ENCODE measurements at places on chromosomes 4 and X. TPM values are rescaled to one million over a fixed set of nuclear protein-coding genes. Genes with fewer than 3 reads are reported as not detected.

GRCh38 chr4:40283968-40284367, 51.2 kb upstream of the CHRNA9 start:
- DNase-seq, result no peak

DNA sequence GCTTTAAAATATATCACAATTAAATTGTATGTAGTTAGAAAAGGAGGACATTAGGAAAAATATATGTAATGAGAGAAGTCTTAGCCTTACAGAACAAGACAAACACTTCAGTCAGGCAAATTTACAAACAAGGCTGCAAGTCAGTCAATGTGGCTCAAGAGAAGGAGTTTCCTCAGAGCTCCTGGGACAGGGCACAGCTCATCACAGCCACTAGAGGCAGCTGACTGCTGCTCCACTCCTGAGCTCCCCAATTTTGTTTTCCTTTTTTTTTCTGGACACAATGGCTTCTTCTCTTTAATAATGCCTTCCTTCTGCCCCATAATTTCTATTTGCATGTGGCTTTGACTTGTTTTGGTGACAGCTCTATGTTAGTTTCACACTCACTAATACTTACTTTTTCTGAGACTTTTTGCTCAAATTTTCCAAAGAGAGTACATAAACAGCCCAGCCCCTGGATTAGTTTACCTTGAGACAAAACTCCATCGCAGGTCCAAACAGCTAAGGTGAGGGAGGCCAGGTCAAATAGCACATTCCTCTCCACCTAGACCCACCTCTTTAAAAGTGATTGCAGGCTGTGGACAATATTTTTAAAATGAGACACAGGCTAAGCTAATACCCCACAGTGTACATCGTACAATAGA, 850.4 kb upstream of the FRG1 start:
- DNase-seq, result no peak

Gene DRD5
- not detected for total RNA-seq

- DNase-seq, result no peak
These were observed 56.1 kb upstream of the MSX1 start for GRCh38 chr4:4803216-4803911.

Gene FRMD7
- total RNA-seq, result 1.6 TPM

All from ureter (tissue), 1 donor.